ENCODE measurements at places on chromosomes 12 and 14.

DNA sequence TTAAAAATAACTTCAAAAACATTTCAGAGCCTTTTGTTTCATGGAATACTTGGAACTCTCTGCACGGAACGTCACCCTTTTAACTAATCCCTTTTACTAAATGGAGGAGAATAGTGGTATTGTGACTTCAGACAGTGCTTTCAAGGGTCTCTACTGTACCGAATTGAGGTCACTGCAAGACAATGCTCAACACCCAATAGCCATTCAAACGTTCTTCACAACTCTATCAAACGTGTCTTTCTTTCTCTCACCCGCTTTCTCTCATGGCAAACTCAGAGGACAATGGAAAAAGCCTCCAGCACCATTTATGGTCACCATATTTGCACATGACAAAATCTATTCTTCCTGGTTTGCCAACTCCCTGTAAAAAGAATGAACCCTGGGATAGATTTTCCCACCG is 132.1 kb upstream of the SOX5 start:
- DNase-seq: no peak

DNA sequence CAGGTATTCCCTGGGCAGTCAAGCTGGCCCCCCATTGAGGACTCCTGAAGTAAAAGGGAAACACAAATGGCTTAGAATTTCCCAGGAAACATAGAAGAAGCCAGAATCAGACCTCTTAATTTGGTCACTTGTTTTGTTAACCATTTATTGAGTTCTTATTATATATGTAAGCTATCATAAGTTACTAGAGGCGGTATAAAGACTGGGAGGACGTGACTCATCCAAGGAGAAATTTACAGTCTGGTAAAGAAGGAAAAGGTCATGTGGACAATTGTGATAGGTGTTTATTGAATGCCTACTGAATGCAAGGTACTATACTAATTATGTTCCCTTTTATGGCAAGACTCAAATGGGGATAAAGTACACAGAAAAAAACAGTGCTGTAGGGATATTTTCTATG is 146.7 kb downstream of the DYRK2 start:
- no peak for DNase-seq

DNA sequence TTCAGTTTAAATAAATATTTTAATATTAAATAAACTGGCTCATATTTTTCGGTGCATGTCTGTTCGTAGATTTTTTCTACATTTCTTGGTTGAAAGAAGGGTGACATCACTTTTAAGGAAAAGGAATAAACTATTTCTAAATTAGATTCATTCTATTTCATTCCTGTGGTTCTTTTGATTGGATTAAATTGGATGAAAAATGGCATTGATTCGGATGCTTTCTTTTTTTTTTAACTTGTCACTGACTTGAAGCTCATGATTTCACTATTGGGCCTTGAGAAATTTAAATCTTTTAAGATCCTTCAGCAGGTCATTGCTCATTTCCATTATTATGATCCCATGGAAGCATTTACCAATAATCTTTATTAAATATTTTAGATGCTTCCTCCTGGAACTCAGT is 113.1 kb upstream of the RASSF8 start:
- no peak for DNase-seq

GRCh38 chr14:80124794-80125193 is 86.5 kb downstream of the DIO2 start:
- DNase-seq: no peak

GRCh38 chr12:98425859-98426258 is 89.5 kb upstream of the TMPO start:
- no peak for DNase-seq

- DNase-seq: no peak
Measured at GRCh38 chr14:101721111-101721510, 40.4 kb upstream of the PPP2R5C start.

GRCh38 chr12:125259178-125259867 is 194.1 kb downstream of the AACS start:
- no peak for DNase-seq

DNA sequence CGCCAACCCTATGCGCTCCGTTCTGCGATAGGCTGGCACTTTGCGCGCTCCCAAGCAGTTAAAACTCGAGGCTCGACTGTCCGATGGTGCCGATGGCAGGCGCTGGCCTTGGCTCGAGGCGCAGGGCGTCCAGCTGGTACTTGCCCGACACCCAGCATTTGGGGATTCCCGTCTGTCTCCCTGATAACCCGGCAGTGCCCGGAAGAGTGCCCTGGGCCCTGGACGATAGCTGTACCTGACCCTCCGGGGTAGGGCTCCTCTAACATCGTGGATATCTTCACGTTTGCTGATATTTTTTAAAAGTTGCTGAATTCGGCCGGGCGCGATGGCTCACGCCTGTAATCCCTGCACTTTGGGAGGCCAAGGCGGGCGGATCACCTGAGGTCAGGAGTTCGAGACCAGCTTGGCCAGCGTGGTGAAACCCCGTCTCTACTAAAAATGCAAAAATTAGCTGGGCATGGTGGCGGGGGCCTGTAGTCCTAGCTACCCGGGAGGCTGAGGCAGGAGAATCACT is 908 bp upstream of the WIF1 start:
- DNase-seq: no peak

GRCh38 chr12:57890191-57891115 is 43.9 kb upstream of the CTDSP2 start:
- no peak for DNase-seq

DNA sequence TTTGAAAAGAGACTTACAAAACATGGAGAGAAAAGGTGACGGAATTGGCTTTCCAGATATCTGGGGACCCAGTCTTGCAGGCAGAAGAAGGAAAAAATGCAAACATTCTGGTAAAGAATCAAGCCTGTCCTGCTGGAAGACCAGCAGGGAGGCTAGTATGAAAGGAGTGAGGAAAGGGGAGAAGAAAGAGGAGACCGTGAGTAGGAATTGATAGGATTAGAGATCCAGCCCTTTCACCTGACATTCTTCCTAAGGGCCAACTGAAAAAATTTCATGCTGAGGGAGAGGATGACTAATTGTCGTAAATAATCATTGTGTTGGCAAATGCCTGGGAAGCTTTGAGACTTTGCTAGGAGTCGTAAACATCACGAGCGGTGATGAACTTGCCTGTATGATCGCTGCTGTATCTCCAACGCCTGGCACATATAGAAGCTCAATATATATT is 12.1 kb downstream of the BHLHE41 start:
- no peak for DNase-seq

DNA sequence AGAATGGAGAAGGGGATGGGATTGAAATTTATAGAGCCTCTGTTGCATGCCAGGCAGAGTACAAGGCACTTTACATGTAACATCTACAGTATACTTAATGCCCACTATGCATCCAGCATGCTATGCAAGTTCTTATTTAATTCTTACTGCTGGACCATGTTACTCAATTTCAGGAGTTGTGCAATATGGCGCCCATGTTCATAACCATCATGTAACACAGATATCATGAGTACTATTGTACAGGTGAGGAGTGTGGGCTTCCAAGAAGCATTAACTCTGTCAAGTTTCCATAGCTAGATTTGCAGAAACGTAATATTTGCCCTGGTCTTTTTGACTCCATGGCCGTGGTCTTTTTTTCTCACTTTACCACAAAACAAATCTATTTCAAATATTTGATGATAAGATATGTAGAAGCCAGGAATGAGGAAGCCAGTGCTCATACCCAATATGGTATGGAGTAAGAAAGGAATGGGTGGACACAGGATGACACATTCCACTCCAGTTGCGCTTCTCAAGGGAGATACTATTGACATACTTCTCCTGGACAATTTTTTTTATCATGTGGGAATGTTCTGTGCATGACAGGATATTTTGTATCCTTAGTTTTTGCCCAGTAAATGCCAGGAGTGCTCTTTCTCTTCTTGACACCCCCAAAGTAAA is 191.8 kb downstream of the C12orf75 start:
- no peak for DNase-seq

DNA sequence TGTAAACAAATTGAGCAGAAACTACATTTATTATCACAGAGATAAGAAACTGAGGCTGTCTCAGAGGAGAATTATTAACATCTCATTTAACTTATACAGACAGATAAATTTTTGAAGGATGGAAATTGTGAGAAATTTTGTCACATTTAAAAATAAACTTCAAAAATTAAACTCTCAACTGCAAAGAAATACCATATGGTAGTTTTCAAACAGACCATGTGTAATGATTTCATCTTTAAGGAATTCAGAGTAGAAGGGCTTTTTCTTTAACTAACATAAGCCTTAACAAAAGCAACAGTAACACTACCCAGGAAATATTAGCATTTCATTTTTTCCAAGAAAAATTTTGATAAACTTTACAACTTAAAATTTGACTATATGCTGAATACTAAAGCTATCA is 26.6 kb downstream of the NUP37 start:
- DNase-seq: no peak

DNA sequence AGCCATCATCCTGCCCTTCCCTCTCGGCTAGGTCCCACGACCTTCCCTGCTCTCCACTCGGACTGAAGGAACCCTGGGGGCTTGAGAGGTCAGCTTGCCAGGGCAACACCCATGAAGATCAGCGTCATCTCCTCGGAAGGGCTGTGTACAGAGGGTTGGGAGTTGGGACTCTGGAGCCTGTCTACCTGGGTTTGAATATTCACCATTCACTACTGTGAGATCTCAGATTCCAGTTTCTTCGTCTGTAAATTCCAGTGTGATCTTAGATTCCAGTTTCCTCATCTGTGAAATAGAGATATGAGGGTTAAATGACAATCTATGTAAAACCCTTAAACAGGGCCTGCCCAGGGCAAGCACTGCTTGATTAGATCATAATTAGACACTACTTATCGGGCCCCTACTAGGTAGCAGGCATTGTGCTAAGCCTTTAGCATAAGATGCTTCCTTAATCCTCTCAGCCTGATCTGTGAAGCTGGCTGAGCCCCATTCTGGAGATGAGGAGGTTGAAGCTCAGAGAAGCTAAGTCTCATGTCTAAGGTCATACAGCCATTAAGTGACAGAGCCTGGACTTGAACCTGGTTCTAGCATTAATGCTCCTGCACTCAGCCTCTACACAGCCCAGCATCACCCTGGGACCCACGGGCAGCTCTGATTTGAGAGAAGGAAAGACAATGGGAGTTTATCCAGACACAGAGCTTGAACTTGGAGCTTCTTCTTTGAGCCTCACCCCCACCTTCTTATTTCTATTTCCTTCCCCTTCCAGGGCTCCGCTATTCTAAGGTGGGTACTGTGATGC is 612 bp upstream of the ZDHHC22 start:
- DNase-seq: no peak

- no peak for DNase-seq
Measured at GRCh38 chr12:1580526-1580925, 13.9 kb downstream of the FBXL14 start.

DNA sequence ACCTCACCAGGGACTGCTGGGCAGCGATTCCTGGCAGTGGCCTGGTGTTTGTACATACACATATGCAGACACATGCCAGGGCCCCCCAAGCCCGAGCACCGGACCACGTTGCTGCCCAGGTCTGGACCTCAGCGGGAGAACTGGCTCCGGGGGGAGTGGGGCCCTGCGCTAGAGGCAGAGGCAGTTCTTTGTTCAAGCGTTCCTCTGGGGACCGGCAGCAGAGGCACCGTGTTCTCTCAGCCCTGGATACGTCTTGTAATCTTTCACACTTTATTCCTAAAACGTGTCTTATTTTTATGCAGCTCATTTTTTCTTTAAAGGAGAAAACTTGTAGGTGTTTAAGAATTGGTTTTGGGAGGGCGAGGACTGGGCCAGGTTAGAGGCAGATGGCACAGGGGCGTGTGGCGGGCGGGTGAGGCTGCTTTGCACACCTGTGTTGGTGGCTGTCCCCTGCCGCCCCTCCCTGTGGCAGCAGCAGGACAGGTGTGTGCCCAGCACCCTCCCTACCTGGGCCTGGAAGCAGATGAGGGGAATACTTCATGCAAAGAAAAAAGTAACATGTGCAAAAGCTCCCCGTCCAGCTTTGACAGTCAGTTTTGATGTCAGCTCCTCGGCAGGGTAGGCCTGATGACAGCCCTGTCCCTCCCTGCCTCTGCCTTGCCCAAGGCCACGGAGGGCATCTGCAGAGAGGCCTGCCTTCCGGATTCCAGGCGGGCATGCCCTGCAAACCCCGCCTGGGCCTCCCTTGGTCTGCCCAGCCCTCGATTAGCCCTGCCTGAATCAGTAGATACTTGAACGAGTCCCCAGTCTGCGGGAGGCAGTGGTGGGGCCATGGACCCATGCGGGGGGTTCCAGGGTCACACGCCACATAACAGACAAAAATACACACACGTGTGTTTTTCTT is 7.0 kb upstream of the PUS1 start:
- no peak for DNase-seq

DNA sequence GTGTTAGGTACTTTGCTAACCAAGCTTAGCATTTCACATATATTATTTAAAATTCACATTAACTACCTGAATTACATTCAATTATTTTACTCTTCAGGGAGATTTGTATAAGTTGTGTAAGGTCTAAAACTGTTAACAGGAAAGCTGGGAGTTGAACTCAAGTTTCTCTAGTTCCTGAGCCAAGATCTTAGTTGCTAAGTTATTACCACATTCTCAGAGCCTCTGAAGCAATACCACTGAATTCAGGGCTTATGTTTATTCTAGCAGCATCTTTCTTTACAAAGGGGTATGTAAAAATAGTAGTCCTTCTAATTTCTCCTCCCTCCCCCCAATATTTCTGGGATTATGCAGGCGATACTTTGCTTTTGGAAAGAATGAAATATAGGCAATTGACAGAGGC is 786.8 kb downstream of the DIO2 start:
- DNase-seq: no peak

DNA sequence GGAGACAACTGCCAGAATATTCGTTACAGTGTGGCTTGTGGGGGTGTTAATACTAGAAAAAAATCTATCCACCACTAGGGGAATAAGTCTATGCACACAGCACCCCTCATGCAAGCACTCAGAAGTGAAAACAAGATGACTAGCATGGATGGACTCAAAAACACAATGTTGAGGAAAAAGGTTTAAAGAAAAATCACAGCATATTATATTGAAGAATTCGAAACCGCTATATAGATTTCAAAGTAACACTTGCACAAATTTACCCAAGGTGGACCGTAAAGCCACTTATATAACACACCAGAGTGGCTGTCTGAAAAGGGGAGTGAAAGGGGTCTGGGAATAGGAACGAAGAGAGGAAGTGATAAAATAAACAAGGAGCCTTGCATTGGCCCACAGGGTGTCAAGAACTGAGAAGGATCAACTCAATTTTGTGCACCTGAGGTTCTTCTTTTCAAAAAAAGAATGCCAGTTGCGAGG is 544 bp downstream of the ABCD4 start:
- no peak for DNase-seq

GRCh38 chr14:86766469-86766868 is 1226.5 kb downstream of the GALC start:
- no peak for DNase-seq

- no peak for DNase-seq
Measured at GRCh38 chr12:124612410-124612680, 44.9 kb upstream of the NCOR2 start.

All from NCI-H1048 (cell line).